Cardiac muscle cell (in vitro differentiated cells and primary cell): ENCODE measurements at places on chromosomes 13 and 19. TPM values are rescaled to one million over a fixed set of nuclear protein-coding genes. Genes with fewer than 3 reads are reported as not detected.

The ZNF132 gene
- total RNA-seq, result not detected in 2 replicates

The NLRP11 gene
- total RNA-seq, result not detected in 2 replicates

The RFPL4A gene
- total RNA-seq, result not detected in 2 replicates

The FGF22 gene
- total RNA-seq, result not detected in 2 replicates

GRCh38 chr13:111282425-111282824, 38.0 kb upstream of the TEX29 start:
- DNase-seq, result no peak

- DNase-seq, result no peak
These were observed 180.6 kb downstream of the FOXO1 start for GRCh38 chr13:40485611-40486517.

DNA sequence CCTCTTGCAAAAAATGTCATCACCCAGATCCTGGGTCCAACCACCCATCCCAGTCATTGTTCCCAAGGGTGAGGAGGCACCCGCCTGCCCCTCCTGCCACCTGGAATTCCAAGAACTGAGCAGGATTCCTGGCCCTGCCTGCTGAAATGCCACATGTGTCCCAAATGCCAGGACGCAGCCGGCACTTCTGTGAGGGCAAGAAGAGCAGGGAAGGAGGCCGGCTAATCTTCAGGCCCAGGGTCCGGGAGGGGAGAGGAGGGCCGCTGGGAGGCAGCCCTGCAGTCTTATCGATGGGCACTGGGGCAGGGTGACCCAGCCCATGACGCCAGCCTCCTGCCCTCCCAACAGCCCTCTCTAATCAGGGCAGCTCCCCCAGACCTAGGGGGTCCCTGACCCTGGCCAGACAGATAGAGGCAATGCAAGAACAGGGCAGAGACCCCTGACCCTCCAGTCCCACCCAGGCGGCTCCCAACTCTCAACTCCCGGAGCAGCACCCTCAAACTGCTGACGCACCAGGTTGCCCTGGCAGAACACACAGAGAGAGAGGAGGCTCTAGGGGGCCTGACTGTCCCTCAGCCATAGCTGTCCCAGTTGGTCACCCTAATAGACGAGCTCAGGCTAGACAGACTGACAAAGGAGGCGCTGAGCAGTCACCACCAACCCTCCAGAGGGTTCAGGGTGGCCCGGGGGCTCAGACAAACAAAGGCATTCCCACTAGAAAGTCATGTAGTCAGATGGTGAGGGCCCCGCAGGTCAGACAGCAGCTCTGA, 1.5 kb downstream of the MFSD12 start:
- no peak for DNase-seq

DNA sequence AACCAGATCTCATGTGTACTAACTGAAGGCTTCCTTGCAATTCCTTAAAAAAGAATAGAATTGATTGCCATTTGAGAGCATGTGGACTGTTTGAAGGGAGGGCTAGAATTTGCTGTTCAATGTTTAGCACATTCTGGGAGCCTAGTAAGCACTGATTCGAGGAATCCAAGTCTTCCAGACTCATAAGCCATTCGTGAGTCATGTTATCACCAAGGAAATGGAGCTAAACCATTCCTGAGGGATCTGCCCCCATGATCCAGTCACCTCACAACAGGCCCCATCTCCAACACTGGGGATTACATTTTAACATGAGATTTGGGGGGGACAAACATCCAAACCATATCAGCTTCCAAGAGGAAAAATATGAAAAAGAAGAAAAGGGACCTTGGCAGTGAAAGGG, 276.4 kb downstream of the KCNRG start:
- DNase-seq, result peak; percentile 13

GRCh38 chr13:30151388-30151787, 156.0 kb downstream of the KATNAL1 start:
- DNase-seq, result no peak

- peak; percentile 97 for DNase-seq
These were observed 909.5 kb upstream of the GPC6 start for GRCh38 chr13:92317066-92317465.

GRCh38 chr13:25217023-25217885, 45.2 kb upstream of the AMER2 start:
- no peak for DNase-seq

- DNase-seq, result peak; percentile 52
These were observed 136.4 kb upstream of the PCDH9 start for GRCh38 chr13:67366533-67366932.

DNA sequence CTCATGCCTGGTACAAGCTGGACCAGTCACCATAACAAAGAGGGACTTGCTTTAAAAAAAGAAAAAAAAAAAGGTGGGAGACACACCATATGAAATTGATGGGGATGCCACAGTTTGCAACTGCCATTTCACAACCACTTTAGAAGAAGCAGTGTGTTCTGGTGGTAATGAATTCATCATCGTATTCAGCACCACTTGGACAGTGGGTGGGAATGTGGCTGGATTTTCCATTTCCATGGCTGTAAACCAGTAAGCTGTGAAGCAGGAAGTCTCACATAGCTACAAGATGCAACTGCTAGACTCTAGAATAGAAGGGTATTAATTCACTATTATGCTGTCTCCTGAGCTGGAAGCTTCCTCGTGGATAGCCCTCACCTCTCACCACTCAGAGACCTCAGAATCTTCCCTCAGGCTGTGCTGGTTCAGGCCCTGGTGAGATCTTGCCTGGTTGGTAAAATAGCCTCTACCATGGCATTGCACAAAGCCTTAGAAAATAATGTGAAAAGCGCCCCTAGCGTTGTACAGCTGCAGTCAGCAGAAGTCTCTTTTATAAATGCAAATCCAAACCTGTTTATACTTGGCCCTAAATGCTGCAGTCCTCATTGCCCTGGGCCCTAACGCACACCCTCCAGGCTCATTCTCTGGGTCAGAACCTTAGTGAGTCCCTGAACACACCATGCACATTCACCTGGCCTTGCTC, 150.7 kb downstream of the KCTD15 start:
- no peak for DNase-seq

DNA sequence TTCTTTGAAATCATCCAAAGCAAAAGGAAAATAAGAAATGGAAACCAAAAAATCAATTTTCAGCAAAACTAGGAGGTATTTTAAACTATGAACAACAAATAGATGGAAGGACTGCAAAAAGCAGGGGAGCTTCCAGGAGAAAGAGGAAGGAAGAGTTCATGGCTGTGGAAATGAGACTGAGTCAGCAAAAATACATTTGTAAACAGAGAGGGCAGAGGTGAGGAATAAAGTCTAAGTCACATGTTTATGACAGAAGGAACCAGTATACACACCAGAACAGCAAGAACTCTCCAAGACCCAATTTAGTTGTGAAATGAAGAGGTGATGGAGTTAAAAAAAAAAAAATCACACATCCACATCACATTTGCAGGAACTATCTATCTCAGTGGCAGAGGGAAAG, 69.6 kb downstream of the RNASEH2B start:
- no peak for DNase-seq

GRCh38 chr13:28653111-28653510, 5.8 kb upstream of the POMP start:
- no peak for DNase-seq
